Ascending aorta (tissue), 2 donors: ENCODE measurements at places on chromosomes 1 and 21.
A peak's percentile ranks its signal among the peaks of the same experiment; 100 is the strongest.

- DNase-seq = peak; percentile 84
These were observed 1.3 kb downstream of the ABCG1 start for GRCh38 chr21:42220138-42220701.

GRCh38 chr1:161311595-161312181 lies 1.9 kb upstream of the MPZ start:
- DNase-seq = no peak

- no peak for DNase-seq
These were observed 34.3 kb upstream of the COL24A1 start for GRCh38 chr1:86190873-86191272.

DNA sequence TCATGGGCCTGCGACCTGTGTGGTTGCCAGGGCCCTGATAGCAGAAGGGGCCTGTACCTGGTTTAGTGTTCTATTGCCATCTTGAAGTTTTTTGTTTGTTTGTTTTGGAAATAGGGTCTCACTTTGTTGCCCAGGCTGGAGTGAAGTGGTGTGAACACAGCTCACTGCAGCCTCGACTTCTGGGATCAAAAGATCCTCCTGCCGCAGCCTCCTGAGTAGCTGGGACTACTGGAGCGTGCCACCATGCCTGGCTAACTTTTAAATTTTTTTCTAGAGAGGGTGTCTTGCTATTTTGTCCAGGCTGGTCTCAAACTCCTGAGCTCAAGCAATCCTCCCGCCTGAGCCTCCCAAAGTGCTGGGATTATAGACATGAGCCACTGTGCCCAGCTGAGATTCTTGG lies 72.9 kb downstream of the UBE2T start:
- no peak for DNase-seq

DNA sequence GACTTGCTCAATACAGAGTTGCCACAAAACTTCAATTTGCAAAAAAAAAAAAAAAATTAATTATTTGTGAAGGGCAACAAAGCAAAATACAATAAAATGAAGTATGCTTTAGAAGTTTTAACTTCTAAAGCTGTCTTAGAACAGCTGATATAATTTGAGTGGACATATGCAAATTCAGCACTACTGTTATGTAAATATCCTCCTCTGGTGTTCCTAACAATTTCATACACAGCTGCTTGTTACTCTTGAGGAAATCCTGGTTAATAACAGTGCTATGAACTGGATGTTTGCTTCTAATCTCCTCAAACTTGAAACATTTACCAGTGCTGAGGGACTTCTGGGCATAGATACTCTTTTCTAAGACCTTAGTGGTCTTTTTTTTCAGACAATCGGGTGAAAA lies 69.6 kb upstream of the COL24A1 start:
- no peak for DNase-seq

DNA sequence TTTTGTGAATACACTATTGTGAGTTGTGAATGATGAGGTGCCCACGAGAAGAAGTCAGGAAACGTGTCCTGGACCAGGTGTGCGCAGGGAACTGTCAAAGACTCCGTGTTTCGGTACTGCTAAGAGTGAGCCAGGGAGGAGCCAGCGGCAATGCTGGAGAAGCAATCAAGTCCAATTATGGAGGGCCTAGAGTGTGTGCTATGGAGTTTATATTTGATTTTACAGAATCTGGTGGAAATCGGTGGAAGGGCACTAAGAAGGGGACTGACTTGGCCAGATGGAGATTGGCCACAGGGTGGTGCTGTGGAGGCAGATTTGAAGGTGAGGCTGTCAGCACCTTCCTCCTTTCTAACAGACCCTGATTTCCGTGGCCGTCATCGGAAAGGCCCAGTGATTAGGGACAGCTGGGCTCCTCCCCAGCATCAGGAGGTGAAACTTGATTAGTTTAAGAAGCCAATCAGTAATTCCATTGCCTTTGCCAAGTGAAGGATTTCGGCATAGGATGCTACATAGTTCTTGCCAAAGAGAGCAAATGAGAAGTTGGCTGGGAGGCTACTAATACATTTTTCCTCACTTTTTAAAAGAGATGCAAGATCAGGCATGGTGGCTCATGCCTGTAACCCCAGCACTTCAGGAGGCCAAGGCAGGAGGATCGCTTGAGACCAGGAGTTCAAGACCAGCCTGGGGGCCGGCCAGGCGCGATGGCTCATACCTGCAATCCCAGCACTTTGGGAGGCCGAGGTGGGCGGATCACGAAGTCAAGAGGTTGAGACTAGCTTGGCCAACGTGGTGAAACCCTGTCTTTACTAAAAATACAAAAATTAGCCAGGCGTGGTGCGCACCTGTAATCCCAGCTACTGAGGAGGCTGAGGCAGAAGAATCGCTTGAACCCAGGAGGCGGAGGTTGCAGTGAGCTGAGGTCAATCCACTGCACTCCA lies 7.0 kb downstream of the PTCH2 start:
- DNase-seq = no peak

- no peak for DNase-seq
These were observed 408.6 kb downstream of the PRDM2 start for GRCh38 chr1:14108356-14109275.

DNA sequence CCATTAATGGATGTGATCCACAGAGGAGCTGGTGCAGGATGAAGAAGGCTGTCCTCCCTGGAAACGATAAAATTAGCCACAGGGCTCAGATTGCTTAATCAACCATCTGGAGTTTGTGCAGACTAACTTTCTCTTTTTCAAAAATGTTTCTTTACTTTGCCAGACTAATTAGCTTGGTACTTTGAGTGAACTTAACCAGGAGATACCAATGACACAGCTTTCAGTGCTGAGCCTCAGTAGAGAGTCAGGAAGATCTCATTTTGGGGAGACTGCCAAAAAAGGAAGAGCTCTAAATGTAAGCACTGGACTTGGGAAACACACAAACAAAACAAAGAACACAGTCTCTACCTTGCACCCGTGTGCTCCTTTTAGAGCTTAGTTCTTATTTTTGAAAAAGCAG lies 248.1 kb upstream of the DEPDC1 start:
- DNase-seq = no peak

GRCh38 chr1:25944986-25945385 lies 38.8 kb upstream of the STMN1 start:
- DNase-seq = no peak

DNA sequence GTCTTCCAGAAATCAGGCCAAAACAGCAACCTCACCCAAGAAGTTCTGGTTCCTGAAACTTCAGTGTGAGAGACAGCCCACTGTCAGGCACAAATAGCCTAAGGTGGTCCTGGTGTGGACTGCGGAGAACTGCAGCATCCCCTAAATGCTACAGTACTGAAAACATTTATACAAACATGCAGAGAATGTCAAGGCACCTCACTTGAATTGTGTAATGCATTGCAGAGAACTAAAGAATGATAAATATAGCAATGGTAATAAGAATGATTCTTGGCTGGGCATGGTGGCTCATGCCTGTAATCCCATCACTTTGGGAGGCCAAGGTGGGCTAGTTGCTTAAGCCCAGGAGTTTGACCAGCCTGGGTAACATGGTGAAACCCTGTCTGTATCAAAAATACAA lies 138.6 kb downstream of the TIAM1 start:
- no peak for DNase-seq
